Suppressor macrophage treated with lipopolysaccharide for 1 hour (primary cell): ENCODE measurements at places on chromosomes 4 and X.

DNA sequence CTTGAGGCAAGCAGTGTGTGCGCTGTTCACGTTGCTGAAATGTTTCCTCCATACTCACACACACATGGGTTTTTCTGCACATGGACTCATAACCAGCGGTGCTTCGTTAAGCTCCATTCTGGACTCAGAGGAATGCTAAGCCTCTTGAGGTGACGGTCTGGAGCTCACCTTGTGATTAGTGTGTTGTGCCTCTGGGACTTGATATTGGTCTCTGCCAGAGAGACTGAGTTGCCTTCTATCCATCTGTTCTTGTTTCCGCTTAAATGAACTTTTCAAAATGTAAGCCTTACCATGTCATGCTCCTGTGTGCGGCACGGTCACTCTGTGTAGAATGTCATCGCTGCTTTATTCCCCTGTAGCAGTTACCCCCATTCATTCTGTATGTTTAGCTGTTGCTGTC, 42.5 kb downstream of the ADD1 start:
- DNase-seq: no peak

DNA sequence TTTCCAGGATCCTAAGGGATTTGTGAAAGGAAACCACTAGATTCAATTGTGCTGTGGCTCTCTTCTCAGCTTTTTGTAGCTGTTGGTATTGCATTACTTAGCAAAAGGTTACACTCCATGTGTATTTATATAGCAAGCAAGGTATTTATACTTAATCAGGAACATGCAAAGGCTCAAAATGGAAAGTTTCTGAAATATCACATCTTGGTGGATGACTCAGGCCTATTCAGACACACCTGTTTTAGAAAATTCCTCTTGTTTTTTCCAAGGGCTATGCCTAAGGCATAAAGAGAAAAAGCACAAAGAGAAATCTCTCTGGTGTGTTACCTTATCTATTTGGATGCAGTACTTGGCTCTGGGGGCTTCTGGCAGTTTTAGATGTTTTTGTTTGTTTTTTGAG, 144.4 kb upstream of the GALNT7 start:
- no peak for DNase-seq

DNA sequence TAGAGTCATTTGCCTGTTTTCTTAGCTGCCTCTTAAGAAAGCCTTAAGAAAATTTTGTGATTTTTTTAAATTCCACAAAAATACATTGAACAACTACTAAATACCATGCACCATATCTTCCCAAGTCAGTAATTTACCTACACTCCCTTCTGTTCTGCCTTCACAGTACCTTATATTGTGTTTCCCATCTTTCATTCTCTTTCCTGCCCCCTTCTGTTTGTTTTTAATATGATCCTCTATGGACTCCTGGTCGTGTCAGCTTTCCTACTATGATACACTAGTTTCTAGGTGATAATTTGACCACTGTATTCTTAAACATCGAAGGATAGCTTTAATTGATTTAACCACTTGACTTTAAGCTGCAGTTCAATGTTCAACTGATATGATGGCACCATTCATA, 297.7 kb upstream of the HAND2 start:
- no peak for DNase-seq

DNA sequence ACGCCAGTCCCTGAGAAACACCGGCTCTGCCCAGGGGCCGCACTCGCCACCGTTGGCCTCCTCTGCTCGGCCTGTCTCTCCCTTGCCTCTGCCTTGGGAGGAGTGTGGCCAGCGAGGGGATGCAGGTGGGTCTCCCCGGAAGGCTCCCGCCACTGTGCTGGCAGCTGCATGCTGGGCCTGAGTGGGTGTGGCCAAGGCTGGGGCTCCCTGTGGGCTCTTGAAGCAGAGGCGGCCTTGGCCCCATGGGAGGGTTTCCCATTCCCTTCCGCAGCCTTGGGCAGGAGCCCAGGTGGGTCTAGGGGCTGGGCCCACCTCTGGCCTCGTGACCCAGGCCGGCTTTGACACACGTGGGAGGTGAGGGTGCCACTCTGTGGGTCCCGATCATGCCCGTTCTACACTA, 19.1 kb downstream of the FGFRL1 start:
- DNase-seq: no peak

DNA sequence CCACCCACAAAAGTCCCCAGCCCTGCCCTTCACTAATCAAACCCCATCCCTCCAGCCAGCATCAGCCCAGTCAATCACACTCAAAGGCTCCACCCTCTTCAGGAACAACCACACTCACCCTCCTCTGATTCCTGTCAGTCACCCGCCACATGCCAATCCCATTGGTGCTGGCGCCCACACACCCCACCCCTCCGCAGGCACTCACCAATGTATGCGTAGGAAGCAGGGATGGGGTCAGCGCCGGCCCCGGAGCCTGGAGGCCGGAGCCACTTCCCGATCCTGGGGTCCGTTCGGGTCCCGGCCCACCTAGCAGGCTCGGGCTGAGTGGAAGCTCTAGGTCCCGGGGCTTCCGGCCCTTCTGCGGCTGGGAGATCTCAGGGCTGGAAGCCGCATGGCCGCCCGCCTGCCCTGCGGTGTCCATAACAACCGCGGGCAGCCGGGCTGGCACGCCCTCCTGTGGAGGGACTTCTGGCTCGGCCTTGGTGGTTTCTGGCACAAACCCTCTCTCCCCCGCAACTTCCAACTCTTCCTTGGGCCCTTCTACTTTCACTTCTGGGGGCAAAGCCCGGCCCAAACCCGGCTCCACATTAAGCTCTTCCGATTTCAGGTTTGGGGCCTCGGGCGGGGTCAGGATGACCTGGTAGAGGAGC, 7.9 kb upstream of the CFP start:
- peak; percentile 76 for DNase-seq

DNA sequence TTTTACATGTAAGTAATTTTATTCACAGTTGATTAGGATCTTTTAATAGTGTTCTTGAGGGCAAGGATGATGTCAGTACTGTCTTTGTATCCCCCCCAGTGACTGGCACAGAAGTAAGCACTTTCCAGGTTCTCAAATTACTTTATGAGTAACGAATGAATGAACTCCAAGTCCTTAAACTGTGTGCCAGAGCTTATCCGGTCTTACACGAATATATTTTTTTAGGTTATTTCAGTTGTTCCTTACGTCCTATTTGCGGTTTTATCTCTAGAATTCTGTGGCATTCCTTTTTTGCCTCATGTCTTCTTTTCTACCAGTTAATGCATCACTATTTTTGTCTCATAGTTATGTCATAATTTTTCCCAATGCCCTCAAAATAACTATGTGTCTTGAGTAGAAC, 106.9 kb upstream of the MID1IP1 start:
- DNase-seq: no peak

DNA sequence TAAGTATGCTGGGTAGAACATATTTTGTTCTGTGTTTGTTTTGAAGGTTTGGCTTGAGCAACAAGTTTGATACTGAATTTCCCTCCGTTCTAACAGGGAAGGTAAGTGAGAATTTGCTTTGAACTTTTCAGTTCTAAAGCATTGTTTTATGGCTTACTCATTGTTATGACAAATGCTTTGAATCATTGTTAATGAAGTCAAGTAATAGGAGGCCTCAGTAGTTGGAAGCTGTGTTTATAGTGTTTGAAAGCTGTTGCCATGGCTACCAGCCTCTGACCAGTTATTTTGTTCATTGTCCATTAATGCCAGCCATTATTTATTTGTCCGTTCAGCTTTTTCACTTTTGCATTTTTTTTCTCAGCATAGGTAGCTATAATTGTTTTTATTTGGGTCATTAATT, 14.4 kb downstream of the CHIC1 start:
- no peak for DNase-seq

DNA sequence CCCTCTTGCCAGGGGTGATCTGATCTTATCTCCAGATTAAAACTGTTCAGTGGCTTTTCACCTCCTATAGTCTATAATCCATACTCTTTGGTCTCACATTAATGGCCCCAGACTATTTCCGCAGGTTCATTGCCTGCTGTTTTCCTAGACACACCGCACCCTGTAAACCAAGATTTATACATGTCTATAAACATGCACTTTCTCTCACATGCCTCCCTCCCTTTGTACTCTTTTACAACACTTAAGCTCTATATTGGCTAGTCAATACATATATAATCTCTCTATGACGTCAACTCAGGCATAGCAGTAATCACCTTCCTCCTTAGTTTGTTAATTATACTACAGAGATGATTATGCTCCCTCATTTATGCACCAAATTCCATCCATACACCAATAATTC, 170.9 kb upstream of the NAP1L5 start:
- no peak for DNase-seq

GRCh38 chr4:183101956-183102480, 3.0 kb downstream of the WWC2 start:
- DNase-seq: no peak

DNA sequence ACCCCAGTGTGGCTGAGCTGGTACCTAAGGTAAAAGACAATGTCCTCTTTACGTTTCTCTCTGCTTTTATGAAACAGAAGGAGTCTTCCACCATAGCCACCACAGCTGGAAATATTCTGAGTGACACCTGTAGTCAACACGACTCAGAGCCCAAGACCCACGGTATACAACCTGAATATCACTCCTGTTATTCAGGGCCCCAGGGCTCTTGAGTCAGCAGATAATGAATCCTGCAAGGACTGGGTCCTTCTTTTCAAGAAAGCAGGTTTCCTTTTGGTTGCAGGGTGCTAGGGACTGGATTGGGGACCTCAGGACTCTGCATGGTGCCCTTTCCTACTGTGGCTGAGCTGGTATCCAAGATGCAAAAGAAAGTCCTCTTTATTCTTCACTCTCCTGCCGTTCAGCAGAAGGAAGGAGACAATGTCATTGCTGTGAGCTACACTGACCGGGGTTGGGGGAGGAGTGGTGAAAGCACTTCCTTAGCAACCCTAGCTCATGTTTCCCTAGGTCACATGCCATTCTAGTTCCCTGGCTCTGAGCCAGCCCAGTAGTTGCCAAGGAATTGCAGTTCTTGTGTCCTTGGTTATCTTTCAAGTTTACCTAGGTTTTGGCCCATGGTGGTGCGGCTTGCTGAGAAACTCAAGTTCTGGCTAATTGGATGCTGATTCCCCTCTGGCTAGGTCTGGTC, 23.7 kb upstream of the UNC5C start:
- DNase-seq: peak; percentile 63
